ENCODE measurements at places on chromosomes 1 and 21.
A peak's percentile ranks its signal among the peaks of the same experiment; 100 is the strongest.

GRCh38 chr1:92711473-92712165 lies 73.3 kb downstream of the EVI5 start:
- no peak for DNase-seq

DNA sequence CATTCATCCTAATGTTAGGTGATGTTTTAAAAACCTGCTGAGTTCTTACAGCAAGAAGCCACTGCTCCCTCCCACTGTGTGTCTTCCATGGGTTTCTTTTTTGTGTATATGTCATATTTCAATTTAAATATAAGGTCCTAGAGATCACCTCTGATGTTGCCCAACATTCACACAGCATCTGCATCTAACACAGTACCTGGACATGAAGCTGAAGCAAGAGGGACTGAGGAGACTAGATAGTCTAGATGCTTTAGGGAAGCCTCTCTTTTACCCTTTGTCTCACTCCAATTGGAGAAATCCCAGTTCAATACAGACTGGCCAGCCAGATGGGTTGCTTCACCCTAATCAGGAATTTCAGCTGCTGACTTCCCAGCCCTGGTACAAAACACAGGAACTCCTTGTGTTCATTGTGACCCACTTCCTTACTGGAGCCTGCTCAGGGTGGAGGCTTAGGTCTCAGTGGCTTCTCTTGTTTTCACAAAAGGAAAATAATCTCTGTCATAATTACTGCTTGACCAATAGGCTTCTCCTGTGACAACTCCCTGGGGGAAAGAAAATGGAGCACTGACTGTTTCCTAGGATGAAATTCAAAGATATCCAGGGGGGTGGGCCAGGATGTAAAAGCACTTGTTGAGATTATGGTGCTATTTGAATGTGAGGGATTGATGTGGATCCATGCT lies 17.3 kb downstream of the BTG2 start:
- DNase-seq = no peak

GRCh38 chr1:20416706-20417105 lies 69.3 kb downstream of the CAMK2N1 start:
- no peak for DNase-seq

- peak; percentile 31 for DNase-seq
Observed at GRCh38 chr1:8031176-8031785, 5.2 kb upstream of the ERRFI1 start.

DNA sequence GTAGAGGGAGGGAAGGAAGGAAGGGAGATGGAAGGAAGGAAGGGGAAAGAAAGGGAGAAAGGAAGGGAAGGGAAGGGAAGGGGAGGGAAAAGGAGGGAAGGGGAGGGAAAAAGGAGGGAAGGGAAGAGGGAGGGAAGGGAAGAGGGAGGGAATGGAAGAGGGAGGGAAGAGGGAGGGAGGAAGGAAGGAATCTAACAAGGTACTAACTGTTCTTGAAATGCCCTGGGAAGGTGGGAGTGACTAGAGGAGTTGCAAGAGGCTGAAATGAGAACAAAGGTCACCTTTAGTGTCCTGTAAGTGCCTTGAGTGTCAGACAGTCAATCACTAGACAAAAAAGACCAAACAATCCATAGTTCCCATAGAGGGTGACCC lies 2.3 kb upstream of the ATP2B4 start:
- DNase-seq = no peak

Data from stimulated activated CD4-positive, alpha-beta T cell treated with anti-CD3 and anti-CD28 coated beads, Interleukin-2, amount 100 ng/mL, for 24 hours (primary cell).